ENCODE measurements at places on chromosomes 16 and 17.

DNA sequence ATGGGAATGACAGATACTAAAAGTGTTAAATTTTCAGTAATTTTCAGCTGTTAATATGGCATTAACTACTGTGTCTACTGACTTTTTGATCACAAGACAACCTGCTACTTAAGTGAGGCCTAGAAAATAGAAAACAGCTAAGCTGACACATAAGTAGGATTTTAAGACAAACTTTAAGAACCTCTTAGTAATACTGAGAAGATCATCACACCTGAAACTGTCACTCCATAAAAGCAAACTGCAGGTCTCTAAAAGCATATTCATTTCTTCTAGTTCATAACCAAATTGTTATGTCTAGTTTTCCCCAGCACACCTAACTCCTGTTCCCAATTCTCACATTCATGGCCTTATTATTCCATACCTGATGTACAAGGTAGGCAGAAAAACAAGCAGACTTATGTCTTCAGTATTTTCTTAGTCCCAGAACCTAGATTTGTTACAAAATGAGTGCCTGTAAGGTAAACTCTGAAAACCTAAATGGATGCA lies 8.0 kb downstream of the SRSF1 start:
- DNase-seq = no peak

GRCh38 chr17:20187049-20187448 lies 177.9 kb downstream of the SPECC1 start:
- DNase-seq = no peak

DNA sequence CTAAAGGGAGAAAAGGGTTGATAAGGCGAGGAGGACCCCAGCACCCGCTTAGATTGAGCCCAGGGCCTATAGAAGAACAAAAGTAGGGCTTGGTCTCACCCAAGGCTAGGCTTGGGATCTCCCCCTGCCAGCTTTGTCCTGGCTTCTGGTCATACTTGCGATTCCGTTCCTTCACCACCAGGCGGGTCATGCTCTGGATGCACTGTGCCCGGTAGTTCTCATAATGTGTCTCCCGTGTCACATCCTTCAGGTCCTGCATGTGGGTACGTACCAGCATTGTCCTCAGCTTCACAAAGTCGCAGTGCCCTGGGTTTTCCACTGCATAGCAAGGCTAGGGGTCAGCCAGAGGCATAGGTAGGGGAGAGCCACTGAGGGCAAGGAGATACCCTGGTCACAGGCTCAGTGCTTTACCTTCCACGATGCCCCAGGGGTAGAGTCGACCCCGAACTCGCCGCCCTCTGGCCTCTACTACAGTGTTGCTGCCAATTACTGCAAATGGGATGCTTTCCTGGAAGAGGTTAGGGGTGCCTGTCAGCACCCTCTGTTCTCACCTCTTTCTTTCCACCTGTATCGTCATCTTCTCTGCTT lies 6.5 kb upstream of the MTMR4 start:
- DNase-seq = no peak

- no peak for DNase-seq
Measured at GRCh38 chr17:6153375-6153774, 83.2 kb downstream of the WSCD1 start.

DNA sequence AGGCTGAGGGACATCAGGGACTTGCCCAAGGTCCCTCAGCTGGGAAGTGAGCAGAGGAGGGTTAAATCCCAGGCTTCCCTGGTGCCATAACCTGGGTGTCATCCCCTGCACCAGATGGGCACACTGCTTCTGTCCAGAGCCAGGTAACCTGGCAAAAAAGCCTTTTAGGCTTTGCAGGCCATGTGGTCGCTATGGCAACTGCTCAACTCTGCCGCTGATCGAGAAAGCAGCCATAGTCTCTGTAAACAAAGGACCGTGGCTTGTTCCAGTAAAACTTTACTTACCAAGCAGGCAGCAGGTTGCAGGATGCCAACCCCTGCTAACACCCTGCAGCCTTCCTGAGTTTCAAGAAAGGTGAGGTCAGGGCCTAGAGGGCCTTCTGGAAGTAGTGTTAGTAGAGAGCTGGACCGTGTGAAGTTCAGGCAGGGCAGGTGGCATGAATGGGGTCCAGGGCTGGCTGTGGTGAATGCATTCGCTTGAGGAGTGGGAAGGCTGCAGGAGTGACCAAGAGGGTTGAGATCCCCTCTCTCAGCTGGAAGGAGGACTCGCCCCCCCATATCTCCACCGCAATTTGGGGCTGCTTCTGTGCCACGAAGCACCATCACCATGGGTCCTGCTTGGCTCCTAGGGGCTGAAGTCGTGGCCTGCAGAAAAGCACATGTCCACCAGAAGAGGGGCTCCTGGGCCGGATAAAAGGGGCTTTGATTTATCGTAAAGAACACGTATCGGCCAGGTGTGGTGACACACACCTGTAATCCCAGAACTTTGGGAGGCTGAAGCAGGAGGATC lies 91.3 kb downstream of the SOCS1 start:
- no peak for DNase-seq

All from CD4-positive, alpha-beta T cell (primary cell).